M059J (cell line): ENCODE measurements at places on chromosomes 12 and 14. TPM values are rescaled to one million over a fixed set of nuclear protein-coding genes. Genes with fewer than 3 reads are reported as not detected.

- DNase-seq: no peak
These were observed 26.5 kb downstream of the PRPF40B start for GRCh38 chr12:49649892-49650291.

GRCh38 chr12:65331456-65331855 lies 53.0 kb downstream of the MSRB3 start:
- no peak for DNase-seq

DNA sequence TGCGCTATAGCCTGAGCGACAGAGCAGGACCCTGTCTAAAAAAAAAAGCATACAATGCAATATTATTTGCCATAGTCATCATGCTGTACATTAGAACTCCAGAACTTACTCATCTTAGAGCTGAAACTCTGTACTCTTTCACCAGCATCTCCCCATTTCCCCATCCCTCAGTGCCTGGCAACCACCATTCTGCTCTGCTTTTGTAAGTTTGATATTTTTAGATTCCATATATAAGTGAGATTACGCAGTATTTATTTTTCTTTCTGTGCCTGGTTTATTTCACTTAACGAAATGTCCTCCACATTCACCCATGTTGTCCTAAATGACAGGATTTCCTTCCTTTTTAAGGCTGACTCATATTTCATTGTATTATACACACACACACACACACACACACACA lies 121.8 kb downstream of the BBS10 start:
- DNase-seq: no peak

The RPS6KL1 gene
- total RNA-seq: not detected in 2 replicates

DNA sequence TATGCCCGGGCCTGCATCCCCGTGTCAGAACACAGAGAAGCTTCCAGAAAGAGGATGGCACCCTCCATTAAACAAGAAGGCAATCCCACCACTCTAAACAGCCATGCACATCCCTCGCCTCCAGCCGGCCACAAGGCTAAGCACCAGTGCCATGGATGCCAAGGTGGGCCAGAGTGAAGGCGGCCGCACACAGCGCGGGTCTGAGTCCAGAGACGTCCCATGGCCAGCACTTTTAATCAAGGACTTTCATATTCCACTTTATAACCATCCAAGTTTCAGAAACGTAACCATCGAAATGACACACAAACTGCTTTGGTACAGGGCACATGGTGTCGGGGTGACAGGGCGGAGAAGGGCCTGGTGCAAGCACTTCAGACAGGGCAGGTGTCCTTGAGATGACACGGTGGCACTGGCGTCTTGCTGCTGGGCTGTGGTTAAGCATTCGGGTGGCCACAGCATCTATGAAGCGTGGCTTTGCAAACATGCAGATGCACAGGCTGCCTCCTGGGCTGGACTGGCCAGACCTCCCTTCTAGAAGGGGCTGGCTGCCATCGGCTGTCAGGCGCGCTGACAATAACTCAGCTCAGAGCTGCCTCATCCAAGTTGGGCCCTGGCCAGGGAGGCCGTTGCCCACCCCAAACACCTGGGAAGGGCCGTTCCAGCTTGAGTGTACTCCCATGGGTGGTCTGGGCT lies 117.2 kb downstream of the RFLNA start:
- DNase-seq: no peak

DNA sequence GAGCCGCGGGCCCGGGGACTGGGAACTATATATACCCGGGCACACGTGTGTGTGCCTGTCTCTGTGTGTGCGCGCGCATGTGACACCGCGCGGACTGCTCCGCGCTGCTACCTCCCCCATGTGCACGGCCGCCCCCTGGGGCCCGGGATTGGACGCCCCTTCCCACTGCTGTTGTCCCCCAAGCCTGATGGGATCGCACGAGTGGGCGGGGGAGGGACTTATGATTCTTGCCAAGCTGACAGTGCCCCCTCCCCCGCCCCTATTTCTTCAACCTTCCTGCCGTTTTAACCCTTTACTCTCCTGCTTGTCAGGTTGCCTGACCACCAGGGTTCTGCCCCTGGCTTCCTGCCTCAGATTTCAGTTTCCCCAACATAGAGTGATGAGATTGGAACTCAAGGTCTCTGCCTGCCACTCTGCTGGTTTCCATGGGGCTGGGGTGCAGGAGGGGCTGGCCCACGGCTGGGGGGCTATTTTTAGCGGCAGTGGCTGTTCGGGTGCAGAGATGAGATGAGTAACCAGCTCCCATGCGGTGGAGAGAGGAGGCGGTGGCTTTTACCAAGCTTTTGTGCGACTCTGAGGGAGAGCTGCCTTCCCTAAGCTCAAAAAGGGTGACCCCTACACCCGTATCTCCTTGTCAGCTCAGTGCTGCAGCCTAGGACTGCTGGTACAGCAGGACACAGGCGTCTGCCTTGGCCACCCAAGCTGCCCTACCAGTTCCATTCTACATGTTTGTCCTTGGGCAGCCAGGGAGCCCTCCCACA lies at the start of gene DDN:
DDN (minus strand) TSS at position 5 of the 761 bp plus-strand sequence. CDS start 88 bp downstream, outside the sequence.
- DNase-seq: peak; percentile 53

The NDRG2 gene
- total RNA-seq: 0.94 and 2.2 TPM in 2 replicates

DNA sequence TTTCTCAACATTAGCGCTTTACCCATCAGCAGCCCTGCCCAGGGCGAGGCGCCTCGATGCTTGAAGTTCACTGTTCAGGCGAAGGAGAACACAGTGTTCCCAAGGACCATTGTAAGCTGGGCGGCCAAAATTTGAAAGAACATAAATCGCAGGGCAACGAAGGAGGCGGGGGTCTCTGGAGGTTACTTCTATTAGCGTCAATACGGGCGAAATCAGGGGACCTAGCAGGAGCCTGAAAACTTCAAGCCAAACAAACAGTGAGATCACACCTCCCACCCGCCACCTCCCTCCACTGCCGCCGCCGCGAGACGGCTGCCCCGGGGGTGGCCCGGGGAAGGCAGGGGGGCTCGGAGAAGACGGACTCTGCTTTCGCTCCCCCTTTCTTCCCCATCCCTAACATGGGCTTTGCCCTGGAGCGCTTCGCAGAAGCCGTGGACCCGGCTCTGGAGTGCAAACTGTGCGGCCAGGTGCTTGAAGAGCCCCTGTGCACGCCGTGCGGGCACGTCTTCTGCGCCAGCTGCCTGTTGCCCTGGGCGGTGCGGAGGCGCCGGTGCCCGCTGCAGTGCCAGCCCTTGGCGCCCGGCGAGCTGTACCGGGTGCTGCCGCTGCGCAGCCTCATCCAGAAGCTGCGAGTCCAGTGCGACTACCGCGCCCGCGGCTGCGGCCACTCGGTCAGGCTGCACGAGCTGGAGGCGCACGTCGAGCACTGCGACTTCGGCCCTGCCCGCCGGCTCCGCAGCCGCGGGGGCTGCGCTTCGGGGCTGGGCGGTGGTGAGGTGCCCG lies at the start of gene PDZRN4:
PDZRN4 (plus strand) TSS at position 263 of the 783 bp plus-strand sequence.
- no peak for DNase-seq
